T-helper 9 cell (primary cell): ENCODE measurements at places on chromosomes 2 and 18.

DNA sequence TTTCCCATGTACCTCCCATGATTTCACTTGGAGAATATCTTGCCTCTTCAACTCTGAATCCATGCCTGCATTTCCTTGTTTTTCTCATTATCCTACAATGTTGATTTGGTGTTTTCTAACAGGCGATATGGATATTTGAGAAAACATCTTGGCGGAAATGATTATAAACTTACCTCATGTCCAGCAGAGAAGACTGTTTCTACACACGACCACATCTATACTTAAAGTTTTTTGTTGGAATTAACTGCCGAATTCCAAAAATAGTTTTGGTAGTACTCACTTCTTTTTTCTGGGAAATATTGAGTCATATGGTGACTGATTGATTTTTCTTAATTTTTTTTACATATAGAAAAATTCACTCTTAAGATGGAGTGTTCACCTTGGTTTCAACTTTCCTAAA lies 41.4 kb upstream of the TMEFF2 start:
- no peak for DNase-seq

- no peak for DNase-seq
Observed at GRCh38 chr2:214401580-214401979, 9.3 kb upstream of the VWC2L start.

GRCh38 chr2:36425608-36426355 lies 70.2 kb downstream of the CRIM1 start:
- DNase-seq, result no peak

- no peak for DNase-seq
Observed at GRCh38 chr2:206452242-206452641, 8.9 kb downstream of the ADAM23 start.

- no peak for DNase-seq
Observed at GRCh38 chr2:31736695-31737454, 156.1 kb upstream of the SRD5A2 start.

- DNase-seq, result no peak
Observed at GRCh38 chr18:32021756-32022564, 3.3 kb downstream of the RNF125 start.

DNA sequence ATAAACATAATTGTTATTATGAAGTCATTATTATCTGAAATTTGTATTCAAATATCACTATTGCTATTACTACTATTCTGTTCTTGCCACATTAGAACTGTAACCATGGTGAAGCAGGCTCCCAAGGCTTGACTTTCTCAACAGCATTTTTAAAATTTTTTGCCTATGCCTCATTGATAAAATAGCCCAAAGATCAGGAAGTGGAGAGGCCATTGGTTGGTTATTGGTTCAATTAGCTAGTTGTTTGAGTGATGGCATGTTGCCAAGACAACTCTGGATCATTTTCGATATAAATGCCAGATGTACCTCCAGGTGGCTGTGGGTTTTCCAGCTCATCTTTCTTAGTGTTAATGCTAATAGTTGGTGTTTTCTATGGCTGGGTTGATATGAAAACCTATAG lies 513.5 kb downstream of the TRIB2 start:
- no peak for DNase-seq

GRCh38 chr18:63286926-63287325 lies 32.6 kb downstream of the BCL2 start:
- no peak for DNase-seq

DNA sequence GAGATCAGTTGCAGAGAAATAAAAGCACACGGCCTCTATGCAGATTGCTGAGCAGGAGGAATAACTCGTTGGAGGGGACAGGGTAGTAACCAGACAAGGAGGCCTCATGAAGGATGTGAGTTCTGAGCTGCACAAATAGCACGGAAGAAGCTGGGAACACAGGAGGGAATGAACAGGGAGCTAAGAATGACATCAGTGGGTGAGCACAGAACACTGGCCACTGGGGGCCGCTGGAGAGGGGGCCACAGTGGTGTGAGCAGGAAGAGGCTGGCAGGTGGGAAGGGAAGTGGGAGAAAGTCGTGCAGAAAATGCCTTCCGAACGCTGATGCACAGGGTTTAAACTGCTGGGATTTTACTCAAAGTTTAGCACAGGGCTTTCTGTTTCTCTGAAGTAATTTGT lies 61.0 kb downstream of the ZAP70 start:
- DNase-seq, result no peak

DNA sequence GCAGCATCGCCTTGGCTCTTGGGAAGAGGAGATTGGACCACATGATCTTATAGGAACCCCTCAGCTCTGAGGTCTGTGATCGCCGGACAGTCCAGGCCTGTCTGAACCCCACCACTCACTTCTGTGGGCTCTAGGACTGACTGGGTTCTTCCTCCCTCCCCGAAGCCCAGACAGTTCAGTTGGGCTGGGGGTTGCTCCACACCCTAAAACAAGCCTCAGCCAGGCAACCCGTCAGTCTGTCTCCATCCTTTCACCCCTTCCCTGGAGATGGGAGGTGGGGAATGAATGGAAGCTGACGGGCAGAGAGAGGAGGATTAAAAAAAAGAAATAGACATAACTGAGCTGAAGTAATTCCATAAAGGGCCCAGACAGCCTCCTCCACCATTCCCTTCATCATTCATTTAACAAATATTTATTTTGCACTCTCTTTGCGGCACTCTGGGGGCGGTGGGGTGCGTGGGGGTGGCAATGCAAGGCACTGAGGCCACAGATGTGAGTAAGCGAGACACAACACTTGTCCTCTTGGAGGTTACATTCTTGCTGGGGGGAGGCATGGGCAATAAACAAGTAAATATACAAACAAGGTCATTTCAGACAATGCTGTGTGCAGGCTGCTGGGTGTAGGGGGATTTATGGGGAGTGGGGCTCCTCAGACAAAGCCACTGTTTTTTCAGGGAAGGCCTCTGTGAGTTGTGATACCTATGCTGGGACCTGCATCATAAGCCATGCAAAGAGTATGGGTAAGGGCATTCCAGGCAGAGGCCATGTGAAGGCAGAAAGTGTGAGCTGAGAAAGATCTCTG lies 12.9 kb downstream of the WNT10A start:
- DNase-seq, result no peak
